ENCODE measurements at places on chromosomes 16 and 17. TPM values are rescaled to one million over a fixed set of nuclear protein-coding genes. Genes with fewer than 3 reads are reported as not detected.

GPRC5B gene
- total RNA-seq = 0.42 TPM

GRCh38 chr16:73670836-73671820, 623.2 kb upstream of the ZFHX3 start:
- no peaks in the 10 kb centered on the region for H3K4me1 ChIP-seq
- no peak overlapping the region for H3K4me3 ChIP-seq
- H3K36me3 ChIP-seq = no peaks in the 10 kb centered on the region
- no peak overlapping the region for H3K27ac ChIP-seq
- H3K27me3 ChIP-seq = no peaks in the 10 kb centered on the region

DNA sequence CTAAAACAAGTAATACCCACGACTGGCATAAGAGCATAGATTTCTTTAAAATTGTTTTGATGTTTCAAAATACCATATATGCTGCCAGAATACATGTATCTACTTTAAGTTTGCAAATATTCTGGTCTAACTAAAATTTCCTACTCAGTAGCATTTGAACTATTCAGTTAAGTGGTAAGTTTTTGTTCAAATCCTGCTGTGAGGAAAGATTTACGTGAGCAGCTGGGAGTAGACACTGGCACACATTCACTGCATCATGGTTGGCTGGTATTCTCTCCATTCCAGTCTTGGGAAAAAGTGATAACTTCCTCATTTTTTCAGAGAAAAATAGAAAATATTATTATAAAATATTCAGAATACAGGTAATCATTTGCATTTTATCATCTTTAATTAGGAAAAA, 133.6 kb downstream of the SKAP1 start:
- peak overlapping the region; percentile 69 for H3K27ac ChIP-seq
- peaks cover 6% of the 10 kb centered on the region for H3K36me3 ChIP-seq
- no peak for DNase-seq
- no peaks in the 10 kb centered on the region for H3K27me3 ChIP-seq
- peak overlapping the region; percentile 74 for H3K4me3 ChIP-seq
- peaks cover 45% of the 10 kb centered on the region for H3K4me1 ChIP-seq

SPATA33 gene
- 7.1 TPM for total RNA-seq

DNA sequence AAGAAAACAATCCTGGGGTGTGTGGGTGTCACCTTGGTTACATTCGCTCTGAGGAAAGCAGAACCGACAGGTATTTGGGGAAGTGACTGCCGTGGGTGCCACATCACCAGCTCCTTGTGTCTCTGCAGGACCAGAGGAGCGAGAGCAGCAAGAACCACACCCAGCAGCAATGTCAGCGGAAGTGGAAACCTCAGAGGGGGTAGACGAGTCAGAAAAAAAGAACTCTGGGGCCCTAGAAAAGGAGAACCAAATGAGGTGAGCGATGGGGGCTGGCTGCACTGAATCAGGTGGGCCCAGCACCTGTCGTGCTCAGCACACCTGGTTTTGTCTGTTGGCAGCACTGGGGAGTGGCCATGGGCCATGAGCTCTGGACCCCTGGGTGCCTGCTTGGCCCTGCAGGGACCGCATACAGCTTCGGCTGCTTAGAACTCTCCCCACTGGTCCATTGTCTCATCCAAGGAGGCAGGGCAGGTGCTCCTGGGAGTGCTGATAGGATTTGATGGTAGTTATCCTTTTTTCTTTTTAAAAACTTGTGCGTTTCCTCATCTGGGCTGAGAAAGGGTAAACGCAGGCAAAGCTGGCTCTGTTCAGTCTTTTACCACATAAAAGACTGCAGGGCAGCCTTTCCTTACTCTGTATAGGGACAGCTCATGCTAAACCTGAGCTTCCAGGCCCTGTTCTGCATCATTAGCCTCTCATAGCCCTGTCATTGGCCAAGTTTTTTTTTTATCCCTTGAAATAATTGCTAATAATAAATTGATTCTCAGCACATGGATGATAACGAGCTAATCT, 29.4 kb downstream of the HMOX2 start:
- H3K27ac ChIP-seq = peak overlapping the region; percentile 90
- no peaks in the 10 kb centered on the region for H3K27me3 ChIP-seq
- peak overlapping the region; percentile 56 for H3K4me3 ChIP-seq
- peaks cover 64% of the 10 kb centered on the region for H3K4me1 ChIP-seq
- DNase-seq = peak; percentile 85
- peaks cover 35% of the 10 kb centered on the region for H3K36me3 ChIP-seq

DNA sequence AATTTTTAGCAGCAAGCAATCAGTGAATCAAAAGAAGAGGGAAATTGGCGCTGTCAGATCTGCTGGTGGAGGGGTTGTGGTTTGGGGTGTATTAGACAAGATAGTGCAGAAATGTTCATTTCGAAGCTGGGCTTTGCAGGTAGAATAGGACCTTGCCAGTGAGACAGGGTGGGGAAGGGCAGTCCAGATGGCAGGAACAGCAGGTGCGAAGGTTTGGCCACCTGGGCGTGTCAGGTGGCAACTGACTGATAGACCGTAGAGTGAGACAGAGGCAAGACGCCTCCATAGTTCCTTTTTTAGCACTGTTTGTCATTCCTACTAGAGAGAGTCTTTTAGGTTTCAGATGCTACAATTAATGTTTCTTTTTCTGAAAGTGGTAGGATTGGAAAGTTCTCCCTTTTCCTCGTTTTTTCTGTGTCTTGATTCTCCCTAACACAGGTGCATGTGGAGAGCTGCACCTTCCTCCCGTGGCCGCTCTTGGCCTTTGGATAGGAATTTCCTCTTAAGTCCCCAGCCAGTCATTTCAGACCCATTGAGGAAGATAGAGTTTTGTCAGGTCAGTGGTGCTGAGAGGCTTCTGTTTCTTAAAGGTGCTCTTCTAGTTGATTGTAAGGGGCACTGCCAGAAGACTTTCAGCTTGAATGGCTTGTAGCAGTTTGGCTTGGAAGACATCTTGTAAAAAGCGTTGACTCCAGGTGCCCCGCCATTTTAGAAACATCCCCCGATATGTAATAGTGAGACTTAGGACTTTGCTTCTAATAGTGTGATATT, 315.6 kb downstream of the SNX29 start:
- no peak overlapping the region for H3K27ac ChIP-seq
- no peak for DNase-seq
- H3K36me3 ChIP-seq = peaks cover 4% of the 10 kb centered on the region
- no peak overlapping the region for H3K4me3 ChIP-seq

- no peak overlapping the region for H3K27ac ChIP-seq
- no peak for DNase-seq
- no peaks in the 10 kb centered on the region for H3K36me3 ChIP-seq
- no peaks in the 10 kb centered on the region for H3K4me1 ChIP-seq
These were observed 52.2 kb downstream of the FBXL20 start for GRCh38 chr17:39349246-39349645.

- H3K36me3 ChIP-seq = no peaks in the 10 kb centered on the region
- DNase-seq = no peak
- no peak overlapping the region for H3K4me3 ChIP-seq
- H3K4me1 ChIP-seq = no peaks in the 10 kb centered on the region
- H3K27ac ChIP-seq = no peak overlapping the region
These were observed 49.4 kb upstream of the GSE1 start for GRCh38 chr16:85563515-85564276.

Measured in CD4-positive, CD25-positive, alpha-beta regulatory T cell (primary cell).